CD4-positive, alpha-beta T cell treated with Interleukin-6 at 100 ng/mL for 8 hours (primary cell): ENCODE measurements at places on chromosomes 13 and 19.

GRCh38 chr13:42173789-42174343, 98.1 kb upstream of the AKAP11 start:
- DNase-seq = no peak

- DNase-seq = no peak
Observed at GRCh38 chr13:61275251-61275650, 140.4 kb downstream of the PCDH20 start.

GRCh38 chr13:112583592-112584277, 4.2 kb downstream of the TUBGCP3 start:
- no peak for DNase-seq

DNA sequence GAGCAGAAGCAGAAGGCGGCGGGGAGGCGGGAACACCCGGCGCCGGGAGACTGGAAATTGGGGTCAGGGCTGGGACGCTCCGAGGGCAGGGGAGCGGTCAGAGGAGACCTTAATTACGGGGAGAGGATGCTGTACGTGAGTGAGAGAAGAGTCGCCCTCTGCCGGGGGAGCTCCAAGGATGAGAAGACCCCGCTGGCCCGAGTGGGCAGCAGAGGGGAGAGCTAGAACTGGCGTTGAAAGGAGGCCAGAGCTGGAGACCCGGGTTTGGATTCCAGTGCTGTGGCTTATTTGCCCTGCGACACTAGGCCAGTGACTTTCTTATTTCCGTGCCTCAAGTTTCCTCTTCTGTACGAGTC, 536 bp downstream of the FAM32A start:
- peak; percentile 17 for DNase-seq

DNA sequence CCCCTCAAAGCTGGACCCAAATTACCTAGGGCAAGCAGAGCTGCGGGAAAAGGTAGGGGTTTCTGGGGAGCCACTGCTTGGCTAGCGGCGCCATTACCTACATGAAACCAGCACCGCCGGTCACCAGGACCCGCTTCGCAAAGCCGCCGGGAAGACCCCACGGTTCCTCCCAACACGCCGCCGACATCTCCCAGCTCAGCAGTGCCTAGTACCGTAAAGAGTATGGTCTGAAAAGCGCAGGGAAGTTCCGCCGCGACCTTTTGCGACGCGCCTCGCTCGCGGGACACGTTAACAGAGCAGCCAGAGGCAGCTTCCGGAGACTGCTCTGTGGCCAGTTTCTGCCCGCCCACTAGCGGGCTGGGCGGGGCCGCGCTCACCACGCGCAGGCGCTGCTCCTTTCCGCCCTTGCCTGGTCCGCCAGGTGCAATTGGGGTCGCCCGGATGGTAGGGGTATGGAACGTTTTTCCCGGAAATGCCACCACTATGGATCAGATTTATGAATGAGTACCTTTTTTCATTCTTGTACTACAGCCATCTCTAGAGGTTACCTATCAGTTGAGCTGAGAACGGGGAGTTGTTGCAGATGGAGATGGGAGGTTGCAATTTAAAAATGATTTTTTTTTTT, at the start of gene TGDS:
Gene TGDS, minus strand, starts transcription at position 203 of the 625 bp plus-strand sequence. Its CDS starts 16 bp downstream, at position 187.
- DNase-seq = peak; percentile 92

- no peak for DNase-seq
Observed at GRCh38 chr13:110885516-110885915, 29.4 kb downstream of the ANKRD10 start.

- peak; percentile 15 for DNase-seq
Observed at GRCh38 chr13:32267836-32268439, 47.2 kb downstream of the ZAR1L start.

- no peak for DNase-seq
Observed at GRCh38 chr19:13127051-13127450, 9.0 kb downstream of the NACC1 start.

DNA sequence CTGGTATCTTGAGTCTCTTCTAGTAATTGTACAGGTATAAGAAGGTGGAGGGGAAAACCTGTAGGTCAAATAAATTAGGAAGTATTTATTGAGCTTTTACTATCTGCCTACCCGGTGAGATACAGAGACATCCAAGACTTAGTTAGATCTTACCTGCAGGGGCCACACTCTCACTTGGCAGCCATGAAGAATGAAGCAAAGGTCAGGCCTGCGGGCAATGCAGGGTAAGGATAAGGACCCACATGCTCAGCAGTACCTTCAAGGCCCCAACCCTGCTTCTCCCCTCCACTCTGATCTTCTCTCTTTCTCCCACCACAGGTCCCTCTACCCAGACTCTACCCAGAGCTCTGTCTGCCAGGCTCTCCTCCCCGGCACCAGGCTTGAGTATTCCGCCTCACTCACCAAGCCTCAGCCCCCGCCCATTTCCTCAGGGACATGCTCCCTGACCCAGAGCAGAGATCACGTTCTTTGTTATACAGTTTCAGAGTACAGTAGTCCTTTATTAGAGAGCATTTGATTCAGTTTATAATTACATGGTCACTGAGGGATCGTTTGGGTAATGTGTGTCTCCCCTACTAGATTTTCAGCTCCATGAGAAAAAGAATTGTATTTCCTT, 18.9 kb upstream of the CLDN10 start:
- DNase-seq = no peak
